Kidney (tissue), 22 donors: ENCODE measurements at places on chromosomes 1 and 21. TPM values are rescaled to one million over a fixed set of nuclear protein-coding genes. Genes with fewer than 3 reads are reported as not detected.

DNA sequence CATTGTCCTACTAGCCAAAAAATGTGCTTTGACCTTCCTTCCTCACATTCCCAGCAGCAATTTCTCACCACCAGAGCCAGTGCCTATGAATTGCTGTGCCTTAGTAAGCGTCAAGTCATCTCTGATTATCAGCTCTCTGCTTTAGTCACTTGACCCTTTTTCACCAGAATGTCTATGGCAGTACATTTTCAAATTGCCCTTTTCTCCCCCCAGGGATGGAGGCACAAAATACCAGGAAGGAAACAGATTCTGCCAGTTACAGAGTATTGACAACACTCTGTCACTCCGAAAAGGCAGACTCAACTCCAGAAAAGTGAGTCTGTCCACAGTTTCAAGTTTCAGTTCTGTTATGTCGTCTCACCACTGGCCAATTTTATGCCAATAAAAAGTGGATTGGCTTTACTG, 167.4 kb downstream of the TNFSF18 start:
- no peak for DNase-seq

- DNase-seq: no peak
Observed at GRCh38 chr1:4452701-4453100, 201.7 kb upstream of the AJAP1 start.

DNA sequence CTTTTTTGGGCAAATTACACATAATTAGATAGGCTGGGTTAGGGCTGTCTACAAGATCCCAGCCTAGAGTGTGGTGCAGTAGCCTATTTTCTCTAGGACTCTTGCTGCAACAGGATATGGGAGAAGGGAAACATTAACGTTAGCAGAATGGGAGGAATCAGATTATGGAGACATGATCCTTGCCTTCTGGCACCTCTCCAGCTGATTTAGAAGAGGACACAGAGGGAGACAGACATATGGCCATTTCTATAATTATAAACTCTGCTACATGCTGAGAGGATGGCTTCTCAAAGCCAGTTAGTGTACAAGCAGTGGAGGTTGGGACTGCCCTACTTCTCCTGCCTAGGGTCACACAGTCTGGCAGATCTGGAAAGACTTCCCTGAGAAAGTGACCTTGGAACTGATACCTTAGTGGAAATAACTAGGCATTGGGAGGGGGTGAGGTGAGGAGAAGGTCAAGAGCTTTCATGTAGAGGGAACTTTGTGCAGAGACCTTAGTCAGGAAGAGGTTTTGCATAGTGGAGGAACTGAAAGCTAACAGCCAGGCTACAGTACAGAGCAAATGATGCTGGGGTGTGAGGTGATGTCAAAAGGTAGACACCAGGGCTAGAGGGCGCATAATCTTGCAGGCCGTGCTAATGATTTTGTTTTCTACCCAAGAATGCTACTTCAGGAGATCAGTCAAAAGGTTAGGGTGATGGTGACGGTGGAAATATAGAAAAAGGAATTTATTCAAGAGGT, 1.2 kb upstream of the CD1D start:
- DNase-seq: no peak

GRCh38 chr1:50704126-50704525, 255.9 kb downstream of the FAF1 start:
- DNase-seq: peak; percentile 48

- peak; percentile 65 for DNase-seq
Observed at GRCh38 chr1:185045814-185046492, 595 bp downstream of the RNF2 start.

DNA sequence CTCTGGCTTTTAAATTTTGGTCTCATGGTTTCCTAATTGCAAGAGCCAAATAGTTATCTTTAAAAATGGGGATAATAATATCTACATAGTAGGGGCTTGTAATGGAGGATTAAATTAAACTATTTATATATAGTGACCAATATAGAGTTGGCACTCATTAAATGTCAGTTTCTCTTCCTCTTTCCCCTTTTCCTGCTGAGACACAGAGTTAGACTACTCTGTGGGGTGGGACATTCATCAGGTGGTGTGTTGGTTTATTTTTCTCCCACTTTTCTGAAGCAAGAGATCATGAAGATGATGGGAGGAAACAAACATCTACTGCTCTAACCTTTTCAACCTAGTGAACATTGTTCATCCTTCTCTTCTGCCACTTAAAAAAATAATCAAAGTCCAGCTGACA, 17.3 kb upstream of the RAP1A start:
- DNase-seq: no peak

DNA sequence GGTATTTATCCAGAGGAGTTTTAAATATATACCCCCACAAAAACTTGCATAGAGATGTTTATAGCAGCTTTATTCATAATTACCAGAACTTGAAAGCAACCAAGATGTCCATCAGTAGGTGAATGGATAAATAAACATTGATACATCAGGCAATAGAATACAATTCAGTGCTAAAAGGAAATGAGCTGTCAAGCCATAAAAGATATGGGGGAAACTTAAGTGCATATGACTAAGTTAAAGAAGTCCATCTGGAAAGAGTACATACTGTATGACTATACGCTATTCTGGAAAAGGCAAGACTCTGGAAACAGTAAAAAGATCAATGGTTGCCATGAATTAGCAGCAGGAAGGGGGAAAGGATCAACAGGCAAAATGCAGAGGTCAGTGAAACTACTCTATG, 366.7 kb downstream of the HHIPL2 start:
- DNase-seq: no peak

DNA sequence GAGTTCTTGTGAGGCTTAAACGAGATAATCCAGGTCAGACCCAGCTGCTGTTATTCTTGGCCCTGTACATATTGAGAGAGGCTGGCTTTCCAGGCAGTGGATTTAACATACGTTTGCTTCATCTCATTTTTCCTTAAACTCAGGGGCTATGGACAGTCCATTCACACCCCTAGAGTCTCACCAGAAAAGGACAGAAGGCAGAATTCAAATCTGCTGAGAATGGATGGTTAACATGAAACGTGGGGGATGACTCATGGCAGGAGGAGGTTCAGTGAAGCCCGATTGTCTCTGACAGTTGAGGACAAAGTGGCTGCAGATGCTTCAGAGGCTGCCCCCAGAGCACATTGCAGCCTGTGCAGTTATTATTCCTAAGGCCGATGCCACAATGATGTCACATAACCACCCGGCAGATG, 39.5 kb downstream of the TGFB2 start:
- no peak for DNase-seq

DNA sequence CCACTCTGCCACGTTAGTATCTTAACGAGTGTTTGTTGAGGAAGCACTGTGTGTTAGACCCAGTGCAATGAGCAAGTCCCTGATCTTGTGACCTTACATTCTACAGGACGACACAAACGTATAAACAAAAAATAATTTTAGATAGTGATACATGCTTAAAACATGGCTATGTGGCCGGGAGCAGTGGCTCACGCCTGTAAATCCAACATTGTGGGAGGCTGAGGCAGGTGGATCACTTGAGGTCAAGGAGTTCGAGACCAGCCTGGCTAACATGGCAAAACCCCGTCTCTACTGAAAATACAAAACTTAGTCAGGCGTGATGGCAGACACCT, 19.6 kb downstream of the MTX1 start:
- no peak for DNase-seq

- DNase-seq: no peak
Observed at GRCh38 chr1:56387071-56387740, 192.2 kb downstream of the PLPP3 start.

DNA sequence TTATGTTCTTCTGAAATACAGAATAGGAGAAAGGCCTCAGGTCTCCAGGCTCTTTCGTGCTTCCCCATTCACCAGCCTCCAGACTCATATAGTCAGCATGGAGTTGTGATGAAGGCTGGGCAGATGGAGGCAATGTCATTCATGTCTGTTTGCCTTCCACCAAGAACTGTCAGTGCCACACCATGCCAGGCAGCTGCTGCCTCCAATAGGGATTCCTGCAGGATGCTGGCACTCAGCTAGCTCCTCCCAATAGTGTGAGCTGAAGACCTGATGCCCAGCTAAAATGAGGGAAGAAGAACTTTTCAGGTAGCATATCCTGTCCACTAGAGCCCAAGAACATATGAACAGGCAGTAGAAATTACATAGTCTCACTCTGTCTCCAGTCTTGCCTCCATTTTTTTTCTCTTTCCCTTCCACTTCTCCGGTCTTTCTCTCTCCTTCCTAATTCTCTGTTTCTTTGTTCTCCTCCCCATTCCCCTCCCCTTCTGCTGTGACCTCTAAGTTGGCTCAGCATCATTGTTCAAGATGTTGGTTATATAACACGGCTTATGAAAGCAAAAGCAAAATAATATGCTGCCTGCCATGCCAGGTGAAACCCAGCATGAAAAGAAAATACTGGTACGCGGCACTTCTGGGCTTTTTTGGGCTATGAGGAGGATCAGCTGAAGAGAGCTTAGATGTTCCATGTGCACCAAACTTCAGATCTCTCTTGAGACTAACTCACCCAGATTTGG, 17.3 kb downstream of the GLUL start:
- no peak for DNase-seq

- no peak for DNase-seq
Observed at GRCh38 chr1:214899908-214900460, 182.6 kb upstream of the KCNK2 start.

DNA sequence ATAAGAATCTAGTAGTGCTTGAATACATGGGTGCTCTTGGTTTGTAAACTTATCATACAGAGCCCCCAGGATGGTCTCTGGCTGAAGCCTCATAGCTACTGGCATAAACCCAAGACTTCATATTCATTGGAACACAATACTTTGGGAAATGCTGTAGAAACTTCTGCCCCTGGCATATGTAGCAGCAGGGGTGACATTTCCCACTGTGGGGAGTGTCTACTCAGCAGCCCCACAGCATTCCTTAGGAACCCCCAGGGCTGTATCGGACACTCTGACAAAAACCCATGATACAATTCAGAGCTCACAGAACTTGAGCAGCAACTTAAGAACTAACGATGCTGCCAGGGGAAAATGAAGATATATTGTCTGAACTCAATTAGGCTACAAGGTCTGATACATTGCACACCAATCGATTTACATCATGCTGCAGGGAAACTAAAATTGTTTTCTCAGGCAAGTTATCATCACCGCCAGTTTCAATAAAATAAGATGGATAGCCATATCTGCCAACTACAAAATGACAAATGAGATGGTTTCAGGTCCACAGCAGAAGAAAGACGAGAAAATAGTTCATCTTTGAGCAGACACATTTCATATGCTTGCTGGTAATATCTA, 181.1 kb upstream of the GREM2 start:
- no peak for DNase-seq

DNA sequence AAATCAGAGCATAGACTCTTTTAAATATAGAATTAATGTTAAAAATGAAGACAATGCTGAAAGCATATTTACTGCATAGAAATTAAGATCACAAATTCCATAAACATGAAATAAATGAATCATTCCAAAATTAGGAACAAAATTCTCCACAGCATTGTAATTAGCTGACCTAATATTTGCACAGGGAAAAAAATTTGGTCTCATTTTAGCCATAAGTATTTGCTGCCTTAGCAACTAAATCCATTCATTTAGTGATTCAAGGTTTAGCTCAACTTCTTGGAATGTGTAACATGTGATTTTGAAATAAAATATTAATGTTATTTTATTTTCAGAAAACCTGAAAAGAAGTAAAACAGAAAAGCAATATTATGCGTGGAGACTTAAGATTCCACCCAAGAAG, 25.5 kb downstream of the ADAMTS5 start:
- no peak for DNase-seq

DNA sequence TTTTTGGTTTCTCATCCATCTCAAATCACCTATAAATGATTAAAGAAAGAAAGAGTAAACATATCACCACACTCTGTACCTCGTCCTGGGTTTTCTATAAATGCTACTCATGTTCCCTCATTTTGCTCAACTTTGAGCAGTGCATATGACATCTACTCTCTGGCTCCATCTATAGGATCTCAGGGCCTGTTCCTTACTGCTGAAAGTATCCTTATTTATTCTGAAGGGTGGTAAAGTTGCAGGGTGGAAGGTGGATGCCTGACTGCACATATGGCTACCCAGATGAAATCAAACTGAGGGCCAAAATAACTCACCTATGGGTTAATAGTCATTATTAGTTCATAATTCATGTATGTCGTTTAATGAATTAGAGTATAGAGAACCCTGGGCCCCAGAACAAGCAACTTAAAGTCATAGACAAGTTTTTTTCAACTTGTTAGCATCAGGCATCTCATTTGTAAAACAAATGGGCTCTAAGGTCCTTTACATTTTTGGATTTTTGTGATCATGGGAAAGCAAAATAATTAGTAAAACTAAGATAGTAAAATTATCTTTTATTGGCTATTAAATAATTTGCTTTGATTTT, 46.5 kb downstream of the NCF2 start:
- peak; percentile 83 for DNase-seq

GRCh38 chr1:105544475-105544874, 1512.0 kb upstream of the PRMT6 start:
- no peak for DNase-seq

GRCh38 chr1:244242446-244242845, 191.4 kb downstream of the ZBTB18 start:
- no peak for DNase-seq

- no peak for DNase-seq
Observed at GRCh38 chr1:210340311-210340710, 11.6 kb downstream of the HHAT start.

GRCh38 chr1:209800984-209801834, 4.7 kb downstream of the IRF6 start:
- DNase-seq: peak; percentile 19

- DNase-seq: no peak
Observed at GRCh38 chr1:21833392-21833976, 21.4 kb downstream of the LDLRAD2 start.

DNA sequence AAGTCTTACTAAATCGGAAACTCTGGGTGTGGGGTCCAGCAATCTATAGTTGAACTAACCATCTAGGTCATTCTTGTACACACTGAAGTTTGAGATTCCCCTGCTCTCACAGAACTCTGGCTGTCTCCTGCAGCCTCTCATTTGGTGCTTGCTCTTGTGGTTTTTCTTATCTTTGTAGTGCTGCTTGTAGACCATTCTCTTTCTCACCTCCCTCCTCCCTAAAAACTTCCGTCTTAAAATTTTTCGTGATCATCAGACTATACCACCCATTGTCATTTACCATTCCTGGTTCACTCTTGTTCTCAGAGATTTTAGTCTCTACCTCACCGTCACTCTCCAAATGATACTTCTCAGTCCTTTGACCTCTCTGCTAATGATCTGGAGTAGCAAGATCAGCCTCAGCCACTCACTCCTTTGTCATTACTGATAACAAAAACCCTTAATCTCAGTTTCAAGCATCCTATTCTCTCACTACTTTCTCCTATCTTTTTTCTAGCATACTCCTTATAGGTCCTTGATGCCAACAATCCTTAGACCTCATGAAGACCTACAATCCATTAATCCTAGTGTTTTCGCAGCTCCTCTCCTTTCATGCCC, 13.0 kb upstream of the EPHX4 start:
- no peak for DNase-seq

The IFNAR1 gene
- polyA plus RNA-seq: 15.9 TPM

The KRTAP13-3 gene
- polyA plus RNA-seq: not detected

The LCE3E gene
- polyA plus RNA-seq: not detected

The INAVA gene
- 22.1 TPM for polyA plus RNA-seq

The NHLH1 gene
- not detected for polyA plus RNA-seq

The CORT gene
- 0.62 TPM for polyA plus RNA-seq

The NPPB gene
- polyA plus RNA-seq: not detected

The MASP2 gene
- not detected for polyA plus RNA-seq

The OR6N1 gene
- polyA plus RNA-seq: not detected

The LRRC7 gene
- 0.37 TPM for polyA plus RNA-seq

The LENEP gene
- not detected for polyA plus RNA-seq

The HMGCS2 gene
- polyA plus RNA-seq: 163 TPM

The GUCA2B gene
- not detected for polyA plus RNA-seq

The HSPA6 gene
- 2.6 TPM for polyA plus RNA-seq

The CELA3A gene
- not detected for polyA plus RNA-seq
